Fibroblast of lung (primary cell): ENCODE measurements at places on chromosomes 4 and X. TPM values are rescaled to one million over a fixed set of nuclear protein-coding genes. Genes with fewer than 3 reads are reported as not detected.

The REELD1 gene
- total RNA-seq: not detected in 2 replicates

The HMGN5 gene
- 1.5 and 1.7 TPM in 2 replicates for total RNA-seq

The TLR10 gene
- total RNA-seq: not detected in 2 replicates

The CMC4 gene
- total RNA-seq: 9.6 and 10.3 TPM in 2 replicates

The PF4V1 gene
- total RNA-seq: not detected in 2 replicates

The ARAP2 gene
- total RNA-seq: 2.3 and 3.0 TPM in 2 replicates

The VCX2 gene
- not detected in 2 replicates for total RNA-seq

The ACTRT1 gene
- total RNA-seq: not detected in 2 replicates

The GPR78 gene
- 0.33 and 1.0 TPM in 2 replicates for total RNA-seq

The SYTL5 gene
- total RNA-seq: under 0.01 and 1.5 TPM in 2 replicates

The DMRTC1B gene
- total RNA-seq: not detected in 2 replicates
